ENCODE measurements at places on chromosomes 2 and 18.

- no peak for DNase-seq
Measured at GRCh38 chr2:37468170-37468569, 123.7 kb downstream of the QPCT start.

- DNase-seq: no peak
Measured at GRCh38 chr2:216855605-216856004, 4.3 kb downstream of the TNP1 start.

DNA sequence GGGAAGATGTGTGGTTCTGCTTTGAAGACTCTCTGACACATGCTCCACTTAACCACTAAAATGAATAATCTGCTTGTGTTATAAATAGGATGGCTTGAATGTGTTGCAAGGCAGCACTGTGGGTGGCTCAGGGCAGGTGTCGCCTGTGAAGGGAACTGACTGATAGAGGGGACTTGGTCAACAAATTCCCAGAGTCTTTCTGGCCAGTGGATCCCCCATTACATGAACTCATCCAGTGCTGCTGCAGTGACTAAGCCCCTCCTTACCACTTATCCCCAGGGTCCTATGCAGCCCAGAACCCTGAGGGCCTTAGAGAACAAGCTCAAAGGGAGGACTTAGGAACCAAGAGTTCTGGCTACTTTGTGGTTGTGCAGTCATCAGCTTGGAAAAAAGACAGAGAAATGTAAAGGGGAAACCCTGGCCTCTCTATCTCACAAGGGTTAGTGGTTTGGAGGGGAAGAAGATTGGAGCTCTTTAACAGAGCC, 226.2 kb upstream of the TNP1 start:
- peak; percentile 29 for DNase-seq

GRCh38 chr2:230928701-230929380, 3.8 kb upstream of the GPR55 start:
- no peak for DNase-seq

- DNase-seq: no peak
Measured at GRCh38 chr2:64140665-64141200, 3.5 kb downstream of the PELI1 start.

DNA sequence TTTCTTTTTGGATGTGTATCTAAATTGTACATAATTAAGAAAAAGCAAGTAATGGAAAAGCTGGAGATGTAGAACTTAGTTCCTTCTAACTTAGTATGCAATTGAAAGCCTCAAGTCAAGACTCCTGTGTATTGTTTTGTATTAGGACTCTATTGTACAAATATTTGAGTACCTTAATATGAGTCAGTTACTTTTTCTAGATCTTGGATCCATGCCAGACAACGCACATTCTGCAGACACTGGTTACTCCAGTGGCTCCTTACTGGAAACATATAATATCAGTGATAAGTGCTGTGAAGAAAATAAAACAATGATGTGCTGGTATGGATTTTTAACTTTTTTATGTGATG, 1.5 kb downstream of the SLC39A10 start:
- DNase-seq: no peak

DNA sequence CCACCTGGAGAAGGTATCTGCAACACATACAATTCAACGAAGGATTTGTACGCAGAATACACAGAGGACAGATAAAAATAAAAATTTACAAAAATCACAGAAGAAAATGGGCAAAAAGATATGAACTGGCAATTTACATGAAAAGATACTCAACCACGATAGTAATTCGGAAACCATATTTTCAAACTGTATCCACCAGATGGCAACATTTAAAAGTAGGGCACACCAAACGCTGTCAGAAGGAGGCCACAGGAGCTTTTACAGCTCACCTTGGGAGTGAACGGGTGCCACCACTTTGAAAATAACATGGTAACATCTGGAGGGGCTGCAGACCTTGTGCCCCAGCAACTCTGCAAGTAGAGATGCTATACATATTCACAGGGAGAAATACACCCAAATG, 9.8 kb downstream of the KIF1A start:
- DNase-seq: no peak
